ENCODE measurements at places on chromosomes 6 and 20.

GRCh38 chr6:24807584-24807983 lies 8.9 kb upstream of the ARMH2 start:
- DNase-seq: no peak

DNA sequence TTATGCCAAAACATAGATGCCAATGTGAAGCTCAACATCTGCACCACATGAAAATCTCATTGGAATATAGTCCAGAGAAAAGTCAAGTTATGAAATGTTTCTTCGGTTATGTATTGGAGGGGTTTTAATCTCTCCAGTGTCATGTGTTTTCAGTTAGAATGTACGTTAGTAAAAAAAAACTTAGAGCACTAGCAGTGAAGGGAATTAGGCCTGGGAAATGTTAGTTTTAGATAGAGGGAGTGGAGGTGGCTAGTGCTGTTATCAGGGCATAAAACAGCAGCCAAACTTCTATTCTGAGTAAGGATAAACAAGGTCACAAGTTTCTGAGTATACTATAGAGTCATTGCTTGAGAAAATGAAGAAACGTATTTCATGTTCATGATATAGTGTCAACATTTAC lies 42.9 kb downstream of the HDGFL1 start:
- DNase-seq: no peak

DNA sequence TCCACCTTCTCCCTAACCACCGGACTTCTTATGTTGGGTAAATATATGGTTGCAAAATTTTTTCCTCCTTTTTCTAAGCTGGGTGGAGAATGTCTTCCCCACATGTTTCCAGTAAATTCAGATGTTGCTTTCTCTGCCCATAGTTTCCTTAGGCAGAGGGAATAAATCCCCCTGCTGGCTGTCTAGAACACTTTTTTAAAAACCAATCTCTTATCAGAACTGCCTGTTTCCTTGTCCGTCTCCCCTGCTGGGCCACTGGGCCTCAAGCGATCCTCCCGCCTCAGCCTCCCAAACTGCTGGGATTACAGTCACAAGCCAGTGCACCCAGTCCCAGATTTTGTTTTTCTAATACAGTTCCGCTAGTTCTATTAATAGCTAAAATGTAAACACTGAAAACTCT lies 9.9 kb upstream of the WFDC2 start:
- DNase-seq: no peak

- DNase-seq: no peak
Measured at GRCh38 chr6:143867236-143867635, 3.0 kb downstream of the ZC2HC1B start.

DNA sequence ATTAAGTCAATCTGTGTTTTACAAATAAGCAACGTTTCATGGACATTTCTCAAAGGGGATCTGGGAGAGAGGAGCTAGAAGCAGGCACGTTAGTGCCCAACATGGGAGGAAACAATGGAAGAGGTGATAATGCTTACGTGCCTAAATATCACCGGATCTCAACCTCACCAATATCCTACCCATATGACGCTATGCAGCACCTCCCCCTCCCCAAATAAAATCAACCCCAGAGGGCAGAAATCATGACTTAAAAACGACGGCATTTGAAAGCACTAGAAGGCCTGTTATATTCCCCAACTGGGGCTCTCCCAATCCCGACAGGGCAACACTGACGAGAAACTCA lies 425 bp downstream of the HBS1L start:
- DNase-seq: no peak

- DNase-seq: no peak
Measured at GRCh38 chr6:38175786-38176185, 356.3 kb downstream of the ZFAND3 start.

GRCh38 chr20:19987046-19987445 lies 30.1 kb upstream of the NAA20 start:
- no peak for DNase-seq

Data from activated gamma-delta T cell treated with Interleukin-2 at 50 U/mL for 16 hours (primary cell).